ENCODE measurements at places on chromosomes 12 and 14. TPM values are rescaled to one million over a fixed set of nuclear protein-coding genes. Genes with fewer than 3 reads are reported as not detected.

AICDA gene
- not detected for total RNA-seq

DNA sequence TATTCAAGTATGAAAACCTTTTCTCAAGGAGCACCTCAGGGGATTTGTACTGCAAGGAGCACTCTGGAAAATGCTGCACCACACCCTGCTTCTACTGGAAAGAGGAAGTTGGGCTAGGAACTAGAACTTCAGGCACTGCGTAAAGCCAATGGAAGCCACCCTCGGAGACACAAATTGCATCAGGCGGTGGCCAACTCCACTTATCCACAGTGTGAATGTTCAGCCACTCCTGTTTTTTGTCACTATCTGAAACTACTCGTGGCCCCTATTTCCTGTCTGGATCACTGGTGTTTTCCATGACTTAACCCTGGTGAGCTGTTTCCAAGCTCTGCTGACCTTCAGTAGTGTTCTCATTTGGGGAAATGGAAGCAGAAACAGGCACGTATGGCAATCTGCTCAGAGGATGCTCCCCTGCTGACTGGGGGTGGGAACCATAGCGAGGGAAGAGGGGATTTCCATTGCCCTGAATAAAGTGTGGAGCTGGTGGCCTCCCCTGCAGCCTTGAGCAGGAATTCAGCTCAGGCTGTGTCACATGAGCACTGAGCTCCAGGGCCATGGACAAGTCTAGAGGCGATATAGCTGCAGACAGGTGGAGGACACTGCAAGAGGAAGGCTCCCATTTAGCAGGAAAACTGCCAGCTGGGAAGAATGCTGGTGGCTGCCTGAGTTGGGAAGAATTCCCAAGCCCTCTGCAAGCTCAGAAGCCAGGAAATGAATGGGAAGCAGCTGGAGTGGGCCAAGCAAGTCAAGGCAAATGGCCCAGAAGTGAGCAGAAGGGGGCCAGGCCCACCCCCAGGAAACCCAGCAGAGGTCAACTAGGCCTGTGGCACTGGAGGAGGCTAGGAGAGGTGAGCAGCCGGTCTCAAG lies 50.5 kb upstream of the RAP1B start:
- peak; percentile 49 for DNase-seq

NEUROD4 gene
- total RNA-seq = not detected

ING4 gene
- total RNA-seq = 51.2 TPM

GRCh38 chr12:89234324-89235114 lies 117.8 kb downstream of the DUSP6 start:
- no peak for DNase-seq

DNA sequence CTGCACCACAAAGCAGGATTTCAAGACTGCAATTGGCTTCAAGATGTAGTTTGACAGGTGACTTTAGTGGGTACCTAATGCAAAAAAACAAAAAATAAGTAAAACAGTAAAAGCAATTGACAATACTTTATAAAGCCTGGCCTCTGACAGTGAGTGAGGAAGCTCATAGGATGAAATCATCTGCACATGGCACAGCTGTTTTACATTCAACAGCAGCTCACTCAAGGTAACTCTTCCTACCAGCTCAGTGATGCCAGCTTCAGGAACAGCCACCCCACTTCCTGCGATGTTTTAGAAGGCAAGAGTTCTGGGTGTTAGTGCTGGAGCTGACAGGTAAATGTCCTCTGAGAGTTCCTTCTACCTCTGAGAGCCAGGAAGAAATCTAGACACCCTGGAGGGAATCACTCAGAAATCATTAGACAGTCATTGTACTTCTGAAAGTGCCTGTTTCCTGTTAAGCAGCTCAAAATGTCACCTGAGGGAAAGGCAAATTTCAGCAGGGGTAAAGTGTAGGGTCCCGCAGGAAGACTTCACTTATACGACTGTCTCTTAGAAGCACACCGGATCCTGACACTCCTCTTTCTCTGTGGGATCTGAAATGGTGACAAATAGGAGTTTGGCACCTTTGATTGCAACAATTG lies 99.9 kb downstream of the FOXN3 start:
- no peak for DNase-seq

- no peak for DNase-seq
Observed at GRCh38 chr14:24435998-24436354, 6.2 kb downstream of the KHNYN start.

PRKCH gene
- 4.2 TPM for total RNA-seq

- peak; percentile 4 for DNase-seq
Observed at GRCh38 chr12:16449459-16449858, 102.0 kb downstream of the MGST1 start.

- peak; percentile 31 for DNase-seq
Observed at GRCh38 chr14:67566908-67567307, 33.2 kb downstream of the PIGH start.

MGAT2 gene
- total RNA-seq = 103 TPM

DNA sequence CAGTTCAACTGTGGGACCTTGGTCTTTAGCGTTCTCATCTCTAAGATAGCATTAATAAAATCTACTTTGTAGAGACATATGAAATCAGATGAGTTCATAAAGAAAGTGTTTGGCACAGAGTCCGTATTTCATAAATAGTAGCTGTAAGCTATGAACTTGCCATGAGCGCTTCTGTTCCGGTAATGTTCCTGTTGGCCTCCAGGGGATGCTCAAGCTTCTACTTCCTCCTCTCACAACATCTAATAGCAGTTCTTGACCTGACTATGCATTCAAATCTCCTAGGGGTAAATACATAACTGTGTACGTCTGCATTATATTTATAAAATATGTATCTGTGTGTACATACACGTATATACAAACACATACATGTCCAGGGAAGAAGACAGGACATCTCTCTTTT lies 288.2 kb upstream of the TMPO start:
- DNase-seq = peak; percentile 6

DNA sequence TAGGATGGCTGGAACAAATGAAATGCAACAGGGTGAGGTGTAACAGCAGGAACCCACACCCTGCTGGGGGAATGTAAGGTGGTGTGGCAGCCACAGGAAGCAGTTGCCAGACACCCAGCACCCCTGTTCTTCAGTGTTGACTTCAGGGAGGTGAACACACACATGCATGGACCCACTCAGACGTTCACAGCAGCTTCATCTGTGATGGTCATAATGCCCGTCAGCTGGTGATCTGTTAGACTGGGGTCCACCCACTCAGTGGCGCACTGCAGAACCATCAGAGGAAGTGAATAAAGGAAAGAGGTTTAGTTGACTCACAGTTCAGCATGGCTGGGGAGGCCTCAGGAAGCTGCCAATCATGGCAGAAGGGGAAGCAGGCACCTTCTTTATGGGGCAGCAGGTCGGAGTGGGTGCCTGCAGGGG lies 22.7 kb upstream of the TEX22 start:
- no peak for DNase-seq

GPATCH2L gene
- total RNA-seq = 47.9 TPM

GRCh38 chr12:116922194-116922897 lies 11.6 kb downstream of the FBXW8 start:
- peak; percentile 45 for DNase-seq

GRCh38 chr12:69329669-69330428 lies 18.3 kb upstream of the LYZ start:
- DNase-seq = no peak

DNA sequence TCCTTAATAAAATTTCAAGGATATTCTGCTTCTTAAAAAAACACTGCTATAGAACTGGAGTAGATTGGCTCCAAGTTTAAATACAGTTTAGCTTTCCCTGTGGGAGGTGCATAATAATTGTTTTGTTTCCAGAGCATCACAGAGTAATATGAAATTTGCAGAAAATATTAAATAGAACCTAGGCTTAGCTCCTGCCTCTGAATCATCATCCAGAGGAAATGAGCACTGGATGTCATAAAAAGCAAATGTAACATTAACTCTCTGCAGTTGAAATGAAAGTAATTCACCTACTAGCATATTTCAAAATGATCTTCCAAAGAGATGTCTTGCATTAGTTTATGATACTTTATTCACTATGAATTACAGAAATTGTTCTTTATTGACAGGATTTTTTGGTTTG lies 769.8 kb downstream of the C12orf50 start:
- no peak for DNase-seq

- DNase-seq = no peak
Observed at GRCh38 chr12:4011597-4011996, 138.4 kb upstream of the PARP11 start.

KRT82 gene
- not detected for total RNA-seq

SLCO1C1 gene
- total RNA-seq = 0.25 TPM

OVCH1 gene
- 0.27 TPM for total RNA-seq

- DNase-seq = no peak
Observed at GRCh38 chr12:44592626-44593025, 283.5 kb downstream of the NELL2 start.

DNA sequence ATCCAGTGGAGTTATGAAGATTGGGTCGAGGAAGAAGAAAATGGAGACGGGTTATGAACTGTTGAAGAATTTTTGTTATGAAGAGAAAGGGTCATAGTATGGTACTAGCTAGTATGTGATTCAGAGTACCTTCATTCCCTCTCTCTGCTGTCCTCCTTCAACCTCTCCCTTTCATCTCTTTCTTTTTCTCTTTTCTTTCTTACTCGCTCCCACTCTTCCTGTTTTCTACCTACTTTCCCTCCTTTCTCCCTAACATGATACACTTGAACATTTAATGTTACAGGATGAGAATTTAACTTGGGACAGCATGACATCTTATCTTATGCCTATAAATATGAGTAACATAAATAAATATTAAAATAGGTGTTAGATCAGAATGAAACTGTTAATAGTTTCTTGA lies 112.9 kb downstream of the CCDC91 start:
- no peak for DNase-seq

DNA sequence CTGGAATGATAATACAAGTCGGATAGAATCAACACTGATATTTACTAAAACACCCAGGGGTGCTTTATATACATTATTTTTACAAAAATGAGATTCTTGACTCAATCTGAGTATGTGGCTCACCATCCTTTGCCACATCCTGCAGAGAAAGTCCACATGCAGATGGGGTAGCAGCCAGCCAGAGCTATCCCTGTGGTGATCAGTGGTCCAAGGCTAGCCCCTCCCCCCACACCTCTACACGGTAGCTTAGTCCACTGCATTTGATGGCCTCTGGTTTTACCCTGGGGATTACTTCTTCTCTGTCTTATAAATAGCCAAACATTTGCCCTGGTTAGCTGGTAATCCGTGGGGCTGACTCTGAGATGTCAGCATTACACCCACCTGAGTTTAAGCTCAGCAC lies 28.1 kb upstream of the TTC7B start:
- no peak for DNase-seq

CLEC7A gene
- total RNA-seq = not detected

- DNase-seq = no peak
Observed at GRCh38 chr14:33655421-33655820, 295.5 kb downstream of the EGLN3 start.

DNA sequence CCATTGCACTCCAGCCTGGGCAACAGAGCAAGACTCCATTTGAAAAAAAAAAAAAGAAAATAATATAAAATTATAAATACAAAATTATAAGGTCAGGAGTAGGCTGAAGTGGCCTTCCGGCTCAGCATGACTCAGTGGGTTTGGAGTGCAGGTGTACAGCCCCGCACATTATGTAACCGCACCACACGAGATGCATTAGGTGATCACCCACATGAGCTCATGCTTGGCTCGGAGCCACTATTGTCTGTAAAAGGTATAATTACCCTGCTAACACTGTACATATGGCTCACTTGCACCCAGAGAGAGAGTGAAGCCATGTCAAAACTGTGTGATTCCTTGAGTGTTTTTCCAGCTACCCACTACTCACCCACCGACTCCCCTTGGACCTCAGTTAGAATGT lies 557.0 kb downstream of the SLC6A15 start:
- no peak for DNase-seq

NFE2 gene
- total RNA-seq = 1.2 TPM

ZNF10 gene
- 10.3 TPM for total RNA-seq

MUCL1 gene
- total RNA-seq = not detected

MGST1 gene
- 203 TPM for total RNA-seq

DNA sequence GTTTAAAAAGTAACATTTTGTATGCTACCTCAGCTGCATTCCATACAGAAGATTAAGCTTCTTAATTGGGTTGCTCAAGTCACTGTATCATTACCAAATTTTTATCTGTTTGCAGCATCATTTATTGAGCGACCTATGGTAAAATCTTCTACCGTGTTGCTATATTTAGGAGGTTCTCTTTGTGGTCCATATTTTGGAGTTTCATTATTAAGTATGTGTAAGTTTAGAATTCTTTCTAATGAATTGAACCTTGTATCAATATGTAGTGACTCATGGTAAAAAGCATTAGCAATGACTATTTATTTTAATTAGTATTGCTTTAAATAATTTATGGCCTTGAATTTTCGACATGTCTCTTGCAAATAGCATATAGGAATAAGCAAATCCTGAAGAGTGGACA lies 42.2 kb downstream of the CSRP2 start:
- no peak for DNase-seq

GRCh38 chr14:66306101-66306500 lies 180.1 kb upstream of the CCDC196 start:
- DNase-seq = no peak

TDG gene
- total RNA-seq = 16.5 TPM

Data from fibroblast of the aortic adventitia (primary cell).